ENCODE measurements at places on chromosomes 2 and 18. TPM values are rescaled to one million over a fixed set of nuclear protein-coding genes. Genes with fewer than 3 reads are reported as not detected.
A peak's percentile ranks its signal among the peaks of the same experiment; 100 is the strongest.

The ANKRD23 gene
- 2.5 TPM for total RNA-seq

The ZNF804A gene
- 0.32 TPM for total RNA-seq

The ITPRIPL1 gene
- total RNA-seq: 0.10 TPM

The AQP4 gene
- total RNA-seq: 0.22 TPM

- DNase-seq: no peak
- no peaks in the 10 kb centered on the region for H3K36me3 ChIP-seq
- peaks cover 21% of the 10 kb centered on the region for H3K4me1 ChIP-seq
- H3K4me3 ChIP-seq: peak overlapping the region; percentile 81
- H3K27me3 ChIP-seq: peaks cover 28% of the 10 kb centered on the region
Measured at GRCh38 chr2:54723996-54724559, 616 bp downstream of the EML6 start.

DNA sequence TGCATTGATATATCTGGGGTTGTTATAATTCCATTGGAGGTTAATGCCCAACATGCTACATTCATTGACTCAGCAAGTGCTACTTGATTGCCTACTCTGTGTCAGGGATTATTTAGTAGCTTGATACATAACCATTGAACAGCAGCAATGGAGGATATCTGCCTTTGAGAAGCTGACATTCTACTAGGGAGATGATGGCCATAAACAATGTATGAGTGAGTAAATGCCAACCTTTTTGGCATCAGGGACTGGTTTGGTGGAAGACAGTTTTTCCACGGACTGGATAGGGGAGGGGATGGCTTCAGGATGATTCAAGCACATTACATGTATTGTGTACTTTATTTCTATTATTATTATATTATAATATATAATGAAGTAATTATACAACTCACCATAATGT lies 31.9 kb upstream of the TOGARAM2 start:
- no peak overlapping the region for H3K27ac ChIP-seq
- H3K36me3 ChIP-seq: peaks cover 41% of the 10 kb centered on the region
- DNase-seq: no peak
- no peak overlapping the region for H3K4me3 ChIP-seq

- no peak overlapping the region for H3K4me3 ChIP-seq
- H3K4me1 ChIP-seq: no peaks in the 10 kb centered on the region
- no peak overlapping the region for H3K27ac ChIP-seq
- no peak for DNase-seq
- no peaks in the 10 kb centered on the region for H3K36me3 ChIP-seq
Measured at GRCh38 chr2:6883448-6884122, 6.0 kb downstream of the RSAD2 start.

DNA sequence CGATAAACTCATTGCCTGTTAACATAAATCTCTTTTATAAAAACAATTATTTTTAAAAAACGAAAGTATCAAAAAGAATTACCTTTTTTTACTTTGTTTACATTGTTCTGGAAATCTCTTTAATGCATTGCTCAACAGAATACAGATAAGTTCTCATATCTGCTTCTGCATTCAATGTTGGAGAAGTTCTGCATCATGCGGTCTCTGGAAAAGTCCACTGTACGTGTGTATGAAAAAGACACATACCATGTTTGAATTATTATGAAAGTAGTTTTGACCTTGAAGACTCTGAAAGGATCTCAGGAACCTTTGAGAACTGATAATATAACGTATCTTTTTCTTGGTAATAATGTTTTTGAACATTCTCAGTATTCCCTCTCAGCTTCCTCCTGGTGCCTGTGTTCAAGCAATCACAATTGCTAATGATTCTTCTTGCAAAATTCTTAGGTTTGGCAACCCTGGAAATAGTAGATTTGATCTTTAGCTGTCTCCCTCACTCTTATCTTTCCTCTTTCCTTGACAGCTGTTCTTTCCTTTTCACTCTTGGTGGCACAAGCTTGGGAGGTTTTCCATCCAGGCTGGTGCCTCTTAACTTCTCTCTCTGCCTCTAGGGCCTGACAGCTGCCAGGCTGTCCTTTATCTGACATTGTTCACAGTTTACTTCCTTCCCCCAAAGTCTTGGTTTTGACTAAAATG lies 12.4 kb upstream of the IL1R1 start:
- H3K36me3 ChIP-seq: no peaks in the 10 kb centered on the region
- H3K27ac ChIP-seq: no peak overlapping the region
- H3K4me3 ChIP-seq: no peak overlapping the region

GRCh38 chr2:155663265-155663664 lies 669.3 kb downstream of the NR4A2 start:
- no peaks in the 10 kb centered on the region for H3K27me3 ChIP-seq
- no peaks in the 10 kb centered on the region for H3K36me3 ChIP-seq
- no peak overlapping the region for H3K4me3 ChIP-seq

DNA sequence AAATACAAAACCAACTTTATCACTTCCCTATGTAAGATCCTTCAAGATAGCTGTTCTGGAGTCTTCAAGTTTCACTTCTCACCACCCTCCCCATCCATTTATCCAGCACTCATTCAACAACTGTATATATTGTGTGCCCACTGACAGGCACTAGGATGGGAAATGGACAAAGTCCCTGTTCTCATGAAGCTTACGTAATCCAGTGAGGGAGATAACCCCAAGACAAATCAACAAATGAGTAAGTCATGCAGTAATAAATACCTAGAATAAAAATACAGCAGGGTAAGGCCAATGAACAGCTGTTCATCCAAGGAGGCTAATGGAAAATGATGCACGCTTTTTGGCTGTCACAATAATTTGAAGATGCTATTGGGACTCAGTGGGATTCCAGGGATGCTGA lies 133.8 kb downstream of the MEMO1 start:
- no peaks in the 10 kb centered on the region for H3K27me3 ChIP-seq
- no peak for DNase-seq
- no peaks in the 10 kb centered on the region for H3K4me1 ChIP-seq
- H3K36me3 ChIP-seq: no peaks in the 10 kb centered on the region
- H3K4me3 ChIP-seq: no peak overlapping the region

DNA sequence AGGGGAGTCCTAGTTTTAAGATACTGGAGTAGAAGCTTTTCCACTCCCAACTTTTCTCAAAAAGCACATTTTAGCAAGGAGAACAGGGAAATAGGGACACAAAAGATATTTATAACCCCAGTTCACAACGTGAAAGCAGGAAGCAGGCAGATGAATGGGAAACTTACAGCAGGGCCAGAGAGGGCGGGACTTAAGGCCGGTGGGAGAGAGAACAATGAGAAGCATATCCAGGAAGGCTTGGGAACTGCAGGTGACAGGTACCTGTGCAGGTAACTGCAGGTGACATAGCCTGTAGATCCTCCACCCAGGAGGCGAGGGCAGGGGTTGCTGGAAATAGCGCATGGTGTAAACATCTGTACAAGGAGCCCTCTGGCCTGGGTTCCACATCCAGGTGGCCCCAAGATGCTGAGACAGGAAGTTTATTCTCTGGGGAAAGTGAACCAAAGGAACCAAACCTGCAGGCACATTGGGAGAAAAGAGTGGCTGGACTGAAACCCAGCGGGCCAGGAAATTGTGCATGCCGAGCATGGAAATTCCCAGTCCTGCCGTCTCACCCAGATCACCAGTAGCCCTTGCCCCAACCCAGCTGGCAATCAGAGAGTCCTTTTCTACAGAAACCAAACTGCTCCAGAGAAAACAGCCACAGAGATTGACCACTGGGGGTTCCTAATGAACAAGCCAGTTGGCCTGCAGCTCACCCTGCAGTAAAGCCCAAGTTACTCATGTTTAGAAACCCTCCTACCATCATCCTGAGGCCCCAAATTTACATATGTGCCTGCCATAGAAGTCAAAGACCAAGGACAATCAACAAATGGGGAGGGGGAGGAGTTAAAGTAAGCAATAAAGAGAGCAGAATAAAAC lies 24.3 kb upstream of the COL6A3 start:
- DNase-seq: no peak
- H3K4me1 ChIP-seq: peaks cover 59% of the 10 kb centered on the region
- H3K4me3 ChIP-seq: no peak overlapping the region

DNA sequence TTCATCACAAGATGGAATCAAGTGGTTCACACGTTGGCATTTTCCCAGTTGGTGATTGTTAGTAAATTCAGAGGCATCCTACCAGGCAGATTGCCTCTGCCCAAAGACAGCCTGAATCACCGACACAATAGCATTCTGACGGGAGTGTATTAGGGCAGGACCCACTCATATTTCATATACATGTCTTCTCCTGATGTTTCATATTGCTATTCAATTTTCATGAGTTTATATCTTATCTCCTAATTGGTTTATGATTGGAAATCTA lies 14.5 kb upstream of the BMP10 start:
- no peak overlapping the region for H3K27ac ChIP-seq
- DNase-seq: no peak
- no peak overlapping the region for H3K4me3 ChIP-seq
- H3K4me1 ChIP-seq: no peaks in the 10 kb centered on the region
- H3K36me3 ChIP-seq: no peaks in the 10 kb centered on the region
- no peaks in the 10 kb centered on the region for H3K27me3 ChIP-seq

GRCh38 chr2:30862054-30862651 lies 54.9 kb upstream of the CAPN13 start:
- H3K4me3 ChIP-seq: no peak overlapping the region
- no peaks in the 10 kb centered on the region for H3K27me3 ChIP-seq
- H3K4me1 ChIP-seq: no peaks in the 10 kb centered on the region
- DNase-seq: peak; percentile 11

DNA sequence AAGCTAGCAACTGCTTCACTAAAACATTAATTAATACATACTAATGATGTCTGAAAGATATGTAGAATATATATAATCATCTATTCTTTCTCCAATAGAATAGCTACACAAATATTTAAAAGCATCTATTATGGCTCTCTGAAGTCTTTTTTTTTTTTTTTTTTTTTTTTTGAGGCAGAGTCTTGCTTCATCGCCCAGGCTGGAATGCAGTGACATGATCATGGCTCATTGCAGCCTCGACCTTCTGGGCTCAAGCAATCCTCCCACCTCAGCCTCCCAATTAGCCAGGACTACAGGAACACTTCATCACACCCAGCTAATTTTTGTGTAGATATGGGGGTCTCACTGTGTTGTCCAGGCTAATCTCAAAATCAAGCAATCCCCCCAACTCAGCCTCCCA lies 120.4 kb upstream of the KYNU start:
- H3K4me1 ChIP-seq: no peaks in the 10 kb centered on the region
- no peak overlapping the region for H3K27ac ChIP-seq
- H3K36me3 ChIP-seq: no peaks in the 10 kb centered on the region
- H3K27me3 ChIP-seq: no peaks in the 10 kb centered on the region

DNA sequence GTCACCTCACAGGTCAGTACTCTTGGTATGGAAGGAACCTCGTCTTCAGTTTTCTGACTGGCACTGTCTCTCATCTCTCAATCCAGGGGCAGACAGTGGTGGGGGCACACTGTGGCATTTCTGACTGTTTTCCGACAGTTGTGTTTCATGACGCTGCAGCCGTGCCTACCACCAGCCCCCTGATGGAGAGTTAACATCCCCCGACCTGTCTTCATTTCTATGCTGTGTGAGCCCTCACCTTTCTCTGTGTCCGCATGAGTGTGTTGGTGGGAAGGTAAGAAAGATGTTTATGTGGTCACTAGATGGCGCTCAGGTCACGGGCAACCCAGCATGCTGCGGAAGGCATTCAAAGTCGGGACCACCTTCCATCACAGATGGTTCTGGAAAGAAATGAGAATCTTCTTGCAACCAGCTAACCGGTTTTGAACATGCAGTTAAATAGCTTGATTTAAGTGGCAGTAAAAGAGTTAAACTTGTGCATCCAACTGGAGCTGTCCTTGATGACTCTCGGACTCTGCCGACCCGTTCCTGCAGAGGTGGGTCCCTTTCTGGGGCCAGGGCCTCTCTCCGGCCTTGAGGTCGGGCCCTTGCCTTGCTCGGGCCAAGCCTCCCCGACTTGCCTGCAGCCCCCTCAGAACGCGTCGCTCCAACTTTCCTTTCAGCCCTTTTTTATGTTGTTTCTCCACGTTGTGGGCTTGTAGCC lies 92.4 kb downstream of the DYSF start:
- peak; percentile 33 for DNase-seq
- peaks cover 8% of the 10 kb centered on the region for H3K27me3 ChIP-seq
- H3K27ac ChIP-seq: no peak overlapping the region
- no peaks in the 10 kb centered on the region for H3K36me3 ChIP-seq
- no peaks in the 10 kb centered on the region for H3K4me1 ChIP-seq
- no peak overlapping the region for H3K4me3 ChIP-seq

DNA sequence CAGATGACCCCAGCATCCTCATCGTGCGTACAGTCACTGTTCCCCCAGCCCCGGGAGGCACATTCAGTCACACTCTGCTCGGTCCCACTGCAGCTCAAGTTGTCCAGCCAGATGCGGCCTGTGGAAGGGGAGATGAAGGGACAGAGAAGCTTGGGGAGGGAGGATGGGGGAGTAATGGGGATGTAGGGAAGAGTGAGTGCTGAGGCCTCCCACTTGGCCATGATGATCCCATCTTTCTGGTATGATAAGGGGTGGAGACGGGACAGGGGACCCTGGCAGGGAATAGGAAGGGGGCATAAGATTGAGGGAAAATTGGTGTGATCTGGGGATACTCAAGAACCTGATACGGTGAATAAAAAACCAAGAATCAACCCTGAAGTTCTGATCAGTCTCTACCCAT lies 3.5 kb downstream of the LOXL3 start:
- no peaks in the 10 kb centered on the region for H3K27me3 ChIP-seq
- peaks cover 25% of the 10 kb centered on the region for H3K4me1 ChIP-seq
- no peak for DNase-seq
- no peak overlapping the region for H3K27ac ChIP-seq
- no peaks in the 10 kb centered on the region for H3K36me3 ChIP-seq
- H3K4me3 ChIP-seq: no peak overlapping the region

DNA sequence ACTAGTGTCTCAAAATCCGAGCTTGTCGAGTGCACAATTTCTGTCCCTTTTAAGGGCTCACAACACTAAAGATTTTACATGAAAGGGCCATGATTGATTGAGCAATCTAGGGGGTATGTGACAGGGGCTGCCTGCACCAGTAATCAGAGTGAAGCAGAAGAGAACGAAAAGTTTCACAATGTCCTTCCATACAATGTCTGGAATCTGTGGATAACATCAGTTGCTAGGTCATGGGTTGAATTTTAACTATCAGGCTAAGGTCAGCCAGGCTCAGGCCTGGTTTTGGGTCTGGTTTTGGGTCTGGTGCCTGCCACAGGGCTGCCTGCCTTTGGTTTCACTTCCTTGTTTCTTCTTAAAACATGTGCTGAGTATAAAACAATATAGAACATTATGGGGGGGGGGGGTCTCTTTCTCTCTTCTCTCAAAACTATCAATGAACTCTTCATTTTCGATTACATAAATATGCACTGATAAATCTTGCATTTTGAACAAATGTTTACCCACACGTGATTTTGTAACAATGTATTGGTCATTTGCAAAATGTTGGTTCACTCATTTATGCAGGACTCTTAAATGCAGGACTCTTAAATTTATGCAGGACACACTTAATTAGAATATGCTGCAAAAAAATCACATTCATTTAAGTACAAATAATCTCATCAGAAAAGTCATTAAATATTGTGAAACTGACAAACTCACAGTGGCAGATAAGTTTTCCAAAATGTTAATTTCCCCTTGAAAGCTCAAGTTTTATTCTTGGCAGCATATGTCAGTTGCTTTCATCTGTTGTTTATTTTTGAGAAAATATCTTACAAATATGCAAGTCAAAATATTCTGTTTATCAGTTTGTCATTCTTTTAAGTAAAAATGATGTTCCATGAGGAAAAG lies 290.5 kb upstream of the KYNU start:
- H3K4me1 ChIP-seq: no peaks in the 10 kb centered on the region
- H3K4me3 ChIP-seq: no peak overlapping the region
- no peaks in the 10 kb centered on the region for H3K27me3 ChIP-seq
- DNase-seq: no peak
- no peaks in the 10 kb centered on the region for H3K36me3 ChIP-seq

GRCh38 chr2:183224948-183225347 lies 100.7 kb downstream of the NUP35 start:
- no peak overlapping the region for H3K27ac ChIP-seq
- no peaks in the 10 kb centered on the region for H3K36me3 ChIP-seq
- peak; percentile 43 for DNase-seq
- no peak overlapping the region for H3K4me3 ChIP-seq
- H3K4me1 ChIP-seq: peaks cover 2% of the 10 kb centered on the region
- no peaks in the 10 kb centered on the region for H3K27me3 ChIP-seq

Data from astrocyte (in vitro differentiated cells and primary cell).